ENCODE measurements at places on chromosomes 5 and 9.

- DNase-seq, result no peak
Measured at GRCh38 chr9:125172031-125172755, 17.4 kb downstream of the PPP6C start.

- no peak for DNase-seq
Measured at GRCh38 chr5:143472576-143472975, 69.1 kb upstream of the NR3C1 start.

DNA sequence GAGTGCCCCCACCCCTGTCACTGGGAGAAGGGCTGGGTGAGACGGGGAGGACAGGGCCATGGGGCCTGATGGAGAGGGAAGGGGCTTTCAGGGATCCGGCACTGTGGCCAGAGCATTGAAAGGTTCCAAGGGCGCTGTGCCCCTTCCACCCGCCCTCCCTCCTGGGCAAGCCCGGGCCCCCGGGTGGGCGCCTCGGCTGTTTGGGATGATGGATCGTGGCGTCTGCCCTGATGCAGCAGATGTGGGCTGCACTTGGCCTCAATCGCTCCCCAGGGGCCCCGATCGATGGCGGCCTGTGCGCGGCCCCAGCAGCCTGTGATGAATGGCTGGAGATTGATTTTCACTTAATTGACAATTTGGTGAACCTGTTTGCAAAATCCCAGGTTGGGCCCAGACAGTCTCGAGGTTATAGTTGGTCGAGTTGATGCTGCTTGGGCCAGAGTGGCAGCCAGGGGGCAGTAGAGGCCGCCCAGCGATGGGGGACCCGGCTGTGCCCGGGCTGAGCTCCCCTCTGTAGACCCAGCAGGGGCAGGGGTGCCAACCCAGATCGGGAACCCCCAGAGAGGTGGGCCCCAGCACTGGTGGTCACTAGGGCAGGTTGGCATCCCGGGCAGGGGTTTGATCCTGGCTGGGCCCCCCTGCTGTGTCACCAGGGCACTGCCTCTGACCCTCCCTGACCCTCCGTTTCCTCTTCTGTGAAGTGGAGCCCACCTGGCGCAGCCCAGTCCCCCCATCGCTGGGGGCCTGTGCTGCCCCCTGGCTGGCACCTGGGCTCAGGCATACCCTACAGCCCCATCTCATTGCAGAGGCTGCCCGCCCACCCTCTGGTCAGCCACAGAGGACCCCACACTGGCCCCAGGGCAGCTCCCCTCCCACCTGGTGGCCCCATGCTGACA is 34.7 kb downstream of the LHX3 start:
- peak; percentile 85 for DNase-seq

- no peak for DNase-seq
Measured at GRCh38 chr9:137742698-137743097, 123.9 kb downstream of the EHMT1 start.

DNA sequence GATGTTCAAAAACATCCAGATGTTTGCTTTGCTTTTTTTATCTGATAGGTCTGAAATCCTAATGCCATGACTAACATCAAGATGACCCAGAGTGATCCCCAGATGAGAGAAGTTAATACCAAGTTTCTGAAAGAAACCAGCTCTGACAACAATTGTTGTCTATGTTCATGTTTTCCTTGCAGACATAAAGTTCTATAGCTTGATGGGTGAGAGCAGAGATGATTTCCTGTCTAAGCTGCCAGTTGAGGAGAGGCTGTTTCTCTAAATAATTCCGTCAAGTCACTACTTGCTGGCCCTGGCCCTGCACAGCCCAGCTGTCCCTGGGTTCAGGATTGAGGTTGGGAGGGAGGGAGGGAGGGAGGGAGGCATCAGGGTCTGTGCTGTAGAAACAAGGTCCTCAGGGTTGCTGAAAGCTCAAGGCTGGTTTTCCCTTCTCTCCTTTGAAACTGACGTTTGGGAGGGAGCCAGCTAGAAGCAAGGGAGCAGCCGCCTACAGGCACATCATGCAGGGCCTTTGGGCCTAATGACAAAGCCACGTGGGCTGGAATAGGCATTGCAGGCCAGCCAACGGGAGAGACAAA is 3.9 kb downstream of the SPARC start:
- no peak for DNase-seq

DNA sequence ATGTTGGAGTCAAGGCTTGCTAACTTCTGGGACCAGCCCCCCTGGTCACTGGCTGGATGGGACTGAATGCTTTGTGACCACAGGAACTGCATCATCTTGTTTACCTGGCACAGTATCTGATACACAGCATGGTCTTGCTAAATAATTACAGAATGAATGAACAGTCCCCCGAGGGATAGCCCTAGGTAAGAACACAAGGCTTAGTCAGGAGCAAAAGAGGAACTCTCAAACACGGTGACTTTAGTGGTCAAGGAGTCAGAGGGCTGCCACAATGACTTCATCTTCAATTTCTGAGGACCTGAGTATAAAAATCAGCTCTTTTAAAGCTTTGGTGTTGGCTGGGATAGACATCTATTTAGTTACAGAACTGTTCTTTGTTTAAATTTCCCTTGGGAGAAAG is 15.1 kb upstream of the CXCL14 start:
- no peak for DNase-seq
